GM23248 (cell line): ENCODE measurements at places on chromosomes 1 and 21.
A peak's percentile ranks its signal among the peaks of the same experiment; 100 is the strongest.

- DNase-seq: no peak
Measured at GRCh38 chr1:208139434-208140045, 104.6 kb downstream of the PLXNA2 start.

DNA sequence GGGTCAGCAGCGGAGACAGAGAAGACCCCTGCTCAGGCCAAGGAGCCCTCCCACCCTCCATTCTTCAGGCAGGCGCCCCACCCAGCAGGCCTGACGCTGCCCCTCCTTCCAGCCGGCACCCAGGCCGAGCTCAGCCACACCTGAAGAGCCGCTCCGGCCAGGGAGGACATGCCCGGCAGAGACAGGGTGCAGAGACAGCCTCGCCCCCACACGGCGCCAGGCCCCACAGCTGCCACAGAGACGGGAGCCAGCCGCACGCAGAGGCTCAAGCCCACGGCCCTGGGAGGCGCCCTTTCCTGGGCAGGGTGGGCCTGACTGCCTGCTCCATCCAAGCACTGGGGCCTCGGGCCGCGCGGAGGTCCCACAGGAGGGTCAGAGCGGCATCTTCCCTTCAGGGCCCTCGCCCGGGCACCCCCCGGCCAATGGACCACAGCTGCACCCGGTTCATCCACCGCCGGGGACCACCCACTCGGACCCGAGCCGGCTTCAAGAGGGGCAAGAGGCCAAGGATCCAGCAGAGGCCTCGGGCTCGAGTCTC is 5.2 kb downstream of the TTLL10 start:
- no peak for DNase-seq

GRCh38 chr1:247468481-247469140 is 10.7 kb upstream of the OR2B11 start:
- no peak for DNase-seq

DNA sequence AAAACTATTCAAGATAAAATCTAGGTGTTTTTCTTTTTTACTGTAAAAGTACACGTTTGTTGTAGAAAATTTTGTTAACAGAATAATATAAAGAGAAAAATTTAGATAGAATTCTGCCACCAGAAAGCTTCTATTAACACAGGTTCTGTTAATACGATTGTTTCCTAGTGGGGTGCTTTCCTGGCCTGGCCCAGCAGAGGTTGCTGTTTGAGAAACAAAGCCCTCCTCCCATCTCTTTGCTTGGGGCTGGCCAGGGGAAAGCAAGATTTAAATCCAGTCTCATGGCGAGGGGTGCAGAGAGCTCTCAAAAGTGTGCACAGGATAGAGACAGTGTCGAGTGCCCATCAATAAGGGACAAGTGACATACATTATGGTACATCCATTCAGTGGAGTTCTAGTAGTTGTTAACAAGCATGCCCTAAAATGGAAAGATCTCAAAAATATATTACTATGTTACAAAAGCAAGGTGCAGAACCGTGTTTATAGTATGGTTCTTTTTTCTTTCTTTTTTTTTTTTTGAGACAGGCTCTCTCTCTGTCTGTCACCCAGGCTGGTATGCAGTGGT is 14.6 kb upstream of the ACBD3 start:
- DNase-seq: peak; percentile 28

DNA sequence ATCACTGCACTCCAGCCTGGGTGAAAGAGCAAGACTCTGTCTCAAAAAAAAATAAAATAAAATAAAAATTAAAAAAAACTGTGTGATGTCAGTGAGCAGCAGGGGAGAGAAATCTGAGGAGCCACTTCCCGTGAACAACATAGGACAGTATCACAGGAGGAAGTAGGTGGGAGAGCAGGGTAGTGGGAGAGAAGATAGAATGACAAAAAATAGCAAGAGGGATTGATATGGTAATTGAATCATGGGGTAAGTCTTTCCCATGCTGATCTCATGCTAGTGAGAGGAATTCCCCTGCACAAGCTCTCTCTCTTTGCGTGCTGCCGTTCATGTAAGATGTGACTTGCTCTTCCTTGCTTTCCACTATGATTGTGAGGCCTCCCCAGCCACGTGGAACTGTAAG is 81.6 kb upstream of the PBX1 start:
- no peak for DNase-seq

GRCh38 chr1:5720936-5721335 is 271.3 kb downstream of the NPHP4 start:
- DNase-seq: no peak

- DNase-seq: no peak
Measured at GRCh38 chr1:169024800-169025271, 81.7 kb upstream of the ATP1B1 start.

DNA sequence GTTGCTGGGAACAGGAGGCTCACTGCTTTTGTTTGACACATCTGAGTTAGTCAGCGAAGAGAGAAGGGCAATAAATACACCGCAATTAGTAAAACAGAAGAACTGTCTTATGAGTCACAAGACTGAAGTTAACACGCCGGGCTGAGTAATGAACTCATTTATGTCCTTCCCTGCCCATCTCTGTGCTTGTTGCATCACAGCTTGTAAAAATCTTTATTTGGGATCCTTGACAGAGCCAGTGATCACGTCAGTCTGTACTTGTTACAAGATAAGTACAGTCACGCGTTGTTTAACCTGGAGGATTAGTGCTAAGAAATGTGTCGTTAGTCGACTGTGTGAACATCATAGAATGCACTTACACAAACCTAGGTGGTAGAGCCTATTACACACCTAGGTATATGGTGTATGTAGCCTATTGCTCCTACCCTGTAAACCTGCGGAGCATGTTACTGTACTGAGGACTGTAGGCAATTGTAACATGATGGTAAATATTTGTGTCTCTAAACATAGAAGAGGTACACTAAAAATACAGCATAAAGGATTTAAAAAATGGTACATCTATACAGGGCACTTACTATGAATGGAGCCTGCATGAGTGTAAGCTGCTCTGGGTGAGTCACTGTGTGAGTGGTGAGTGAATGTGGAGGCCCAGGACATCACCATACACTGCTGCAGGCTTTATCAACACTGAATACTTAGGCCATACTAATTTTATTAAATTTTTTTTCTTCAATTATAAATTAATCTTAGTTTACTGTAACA is 272.2 kb downstream of the TNR start:
- peak; percentile 79 for DNase-seq

DNA sequence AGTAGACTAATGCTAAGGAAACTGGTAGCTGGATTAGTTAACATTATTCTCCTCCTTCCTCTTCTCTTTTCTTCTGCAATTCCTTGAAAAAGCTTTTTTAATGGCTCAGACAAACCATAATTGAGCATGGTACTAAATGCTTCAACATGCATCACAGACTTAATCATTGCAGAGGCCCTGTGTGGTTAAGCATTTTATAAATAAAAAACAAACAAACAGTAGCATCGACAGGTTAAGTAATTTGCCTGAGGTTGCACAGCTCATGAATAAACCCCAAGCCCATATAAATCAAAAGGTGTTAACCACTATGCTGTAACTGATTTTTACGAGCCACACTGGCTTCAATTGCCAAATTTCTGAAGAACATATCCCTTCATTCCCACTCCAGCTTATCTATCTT is 462.1 kb downstream of the LMO4 start:
- DNase-seq: no peak

DNA sequence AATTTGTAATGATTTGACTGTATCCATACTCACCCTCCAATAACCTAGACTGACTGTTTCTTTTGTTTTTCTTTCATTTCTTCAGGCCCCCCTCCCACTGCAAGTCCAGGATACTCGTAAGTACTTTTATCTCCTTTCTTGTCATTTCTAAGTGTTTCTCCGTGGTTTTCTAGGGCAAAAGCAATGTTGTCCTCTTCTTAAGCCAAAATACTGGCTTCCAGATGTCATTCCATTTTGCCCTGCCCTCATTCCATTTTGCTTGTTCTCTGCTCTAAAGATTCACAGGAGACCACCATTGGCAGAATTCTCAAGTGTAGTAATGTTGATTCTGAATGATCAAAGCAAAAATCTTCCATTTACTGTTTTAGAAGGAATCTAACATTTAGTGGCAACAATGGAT is 152.8 kb upstream of the UBE2U start:
- no peak for DNase-seq

DNA sequence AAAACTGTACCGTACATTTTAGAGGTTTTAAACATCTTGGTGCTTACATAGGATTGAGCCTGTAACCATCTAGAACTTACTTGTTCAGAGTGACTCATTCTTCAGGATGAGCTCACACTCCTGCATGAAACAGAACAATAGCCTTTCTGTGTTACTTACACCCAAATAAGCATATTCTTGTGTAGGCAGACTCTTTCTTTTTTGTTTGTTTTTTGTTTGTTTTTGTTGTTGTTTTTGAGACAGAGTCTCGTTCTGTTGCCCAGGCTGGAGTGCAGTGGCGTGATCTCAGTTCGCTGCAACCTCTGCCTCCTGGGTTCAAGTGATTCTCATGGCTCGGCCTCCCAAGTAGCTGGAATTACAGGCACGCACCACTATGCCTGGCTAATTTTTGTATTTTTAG is 3.8 kb upstream of the CA6 start:
- peak; percentile 88 for DNase-seq

DNA sequence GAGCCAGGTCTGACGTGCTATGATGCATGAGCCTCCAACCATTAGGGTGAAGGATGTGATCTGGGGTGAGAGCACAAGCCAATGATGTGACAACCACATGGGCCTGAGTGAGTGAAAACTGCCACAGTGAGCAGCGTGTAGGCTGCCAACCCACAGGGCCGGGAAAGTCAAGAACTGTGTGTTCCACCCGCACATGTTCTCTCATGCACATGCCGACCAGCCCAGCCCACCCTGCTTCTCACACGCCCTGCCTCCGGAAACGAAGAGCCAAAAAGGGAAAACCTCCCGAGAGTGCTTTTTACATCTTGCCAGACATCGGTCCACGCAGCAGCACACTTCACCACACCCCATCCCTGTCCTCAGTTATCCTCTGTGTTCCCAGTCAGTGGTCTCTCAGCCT is 197.0 kb downstream of the CACNA1E start:
- DNase-seq: no peak

DNA sequence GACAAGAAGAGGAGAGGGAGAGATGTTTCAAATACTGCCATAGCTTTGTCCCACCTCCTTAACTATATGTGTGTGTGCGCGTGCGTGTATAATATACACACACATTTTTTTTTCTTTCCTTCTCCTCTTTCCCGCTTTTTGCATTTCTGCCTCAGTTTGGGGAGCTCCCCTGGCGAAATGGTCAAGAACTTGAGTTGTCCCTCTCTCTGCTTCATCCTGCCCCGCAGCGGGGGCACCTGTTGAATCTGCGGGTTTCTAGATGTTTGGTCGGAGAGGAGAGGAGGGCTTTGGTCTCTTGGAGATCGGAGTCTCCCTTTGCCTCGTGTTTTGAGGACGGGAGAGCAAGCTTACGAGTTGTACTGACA is 504 bp downstream of the SCCPDH start:
- DNase-seq: peak; percentile 76

DNA sequence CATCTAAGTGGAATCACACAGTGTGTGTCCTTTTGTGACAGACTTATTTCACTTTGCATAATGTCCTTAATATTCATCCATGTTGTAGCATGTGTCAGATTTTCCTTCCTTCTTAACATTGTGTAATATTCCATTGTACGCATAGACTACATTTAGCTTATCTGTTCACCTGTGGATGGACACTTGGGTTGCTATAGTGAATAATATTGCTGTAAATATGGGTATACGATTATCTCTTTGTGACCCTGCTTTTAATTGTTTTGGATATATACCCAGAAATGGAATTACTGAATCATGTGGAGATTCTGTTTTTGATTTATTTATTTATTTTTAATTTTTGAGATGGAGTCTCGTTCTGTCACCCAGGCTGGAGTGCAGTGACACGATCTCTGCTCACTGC is 63.0 kb upstream of the ATP5PO start:
- DNase-seq: no peak

GRCh38 chr1:66256629-66257572 is 277.1 kb upstream of the SGIP1 start:
- peak; percentile 46 for DNase-seq

- no peak for DNase-seq
Measured at GRCh38 chr1:9309080-9309479, 16.4 kb downstream of the SPSB1 start.

DNA sequence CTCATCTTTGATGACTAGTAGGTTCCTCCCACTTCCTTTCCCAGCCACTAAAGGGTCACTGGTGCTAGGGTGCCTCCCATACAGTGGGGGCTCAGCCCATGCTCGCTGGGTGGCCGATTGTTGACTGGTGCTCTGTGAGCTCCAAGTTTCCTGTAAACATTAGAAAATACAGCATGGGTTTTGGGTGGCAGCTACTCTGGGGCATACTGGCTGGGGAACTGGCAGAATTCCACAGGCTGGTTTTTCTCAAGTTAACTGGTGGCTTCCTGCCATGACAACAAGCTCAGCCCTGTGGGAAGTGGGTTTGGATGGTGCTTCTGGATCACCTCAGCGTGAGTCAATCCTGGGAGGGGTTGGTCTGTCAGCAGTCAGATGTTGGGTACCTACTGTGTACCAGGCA is 28.7 kb upstream of the CRNN start:
- peak; percentile 70 for DNase-seq

GRCh38 chr1:47147047-47147785 is 10.0 kb downstream of the CYP4A22 start:
- DNase-seq: no peak

- DNase-seq: no peak
Measured at GRCh38 chr1:155008015-155008941, 5.7 kb downstream of the ZBTB7B start.

GRCh38 chr1:206518743-206519142 is 11.4 kb downstream of the RASSF5 start:
- DNase-seq: no peak

- DNase-seq: no peak
Measured at GRCh38 chr1:196501760-196502428, 106.3 kb downstream of the KCNT2 start.

GRCh38 chr1:54950006-54950368 is 30.4 kb upstream of the TMEM61 start:
- DNase-seq: peak; percentile 76

GRCh38 chr1:168717906-168718891 is 10.8 kb downstream of the DPT start:
- no peak for DNase-seq

GRCh38 chr1:228037401-228038386 is 30.9 kb downstream of the WNT3A start:
- peak; percentile 55 for DNase-seq

- peak; percentile 10 for DNase-seq
Measured at GRCh38 chr1:198056255-198056654, 100.5 kb upstream of the NEK7 start.

DNA sequence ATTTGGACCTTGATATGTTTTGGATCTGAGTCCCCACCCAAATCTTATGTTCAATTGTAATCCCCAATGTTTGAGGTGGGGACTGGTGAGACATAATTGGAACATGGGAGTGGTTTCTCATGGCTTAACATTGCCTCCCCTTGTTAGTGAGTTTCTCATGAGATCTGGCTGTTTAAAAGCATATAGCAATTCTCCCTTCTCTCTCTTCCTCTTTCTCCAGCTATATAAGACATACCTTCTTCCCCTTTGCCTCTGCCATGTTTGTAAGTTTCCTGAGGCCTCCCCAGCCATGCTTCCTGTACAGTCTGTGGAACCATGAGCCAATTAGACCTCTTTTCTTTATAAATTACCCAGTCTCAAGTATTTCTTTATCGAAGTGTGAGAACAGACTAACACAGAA is 692.4 kb downstream of the KCNT2 start:
- DNase-seq: no peak

GRCh38 chr1:230048322-230048721 is 18.7 kb upstream of the GALNT2 start:
- no peak for DNase-seq
